T follicular helper cell (primary cell): ENCODE measurements at places on chromosomes 5 and 9.

DNA sequence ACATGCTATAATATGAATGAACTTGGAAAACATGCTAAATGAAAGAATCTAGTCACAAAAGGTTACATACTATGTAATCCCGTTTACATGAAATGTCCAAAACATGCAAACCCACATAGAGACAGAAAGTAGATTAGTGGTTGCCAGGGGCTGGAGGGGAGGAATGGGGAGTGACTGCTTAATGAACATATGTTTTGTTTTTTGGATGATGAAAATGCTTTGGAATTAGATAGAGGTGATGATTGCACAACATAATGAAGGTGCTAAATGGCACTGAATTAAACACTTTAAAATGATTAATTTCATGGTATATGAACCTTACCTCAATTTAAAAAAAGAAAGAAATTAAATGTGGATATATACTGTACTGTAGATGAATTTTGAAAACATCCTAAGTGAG is 17.6 kb upstream of the NDFIP1 start:
- no peak for DNase-seq

DNA sequence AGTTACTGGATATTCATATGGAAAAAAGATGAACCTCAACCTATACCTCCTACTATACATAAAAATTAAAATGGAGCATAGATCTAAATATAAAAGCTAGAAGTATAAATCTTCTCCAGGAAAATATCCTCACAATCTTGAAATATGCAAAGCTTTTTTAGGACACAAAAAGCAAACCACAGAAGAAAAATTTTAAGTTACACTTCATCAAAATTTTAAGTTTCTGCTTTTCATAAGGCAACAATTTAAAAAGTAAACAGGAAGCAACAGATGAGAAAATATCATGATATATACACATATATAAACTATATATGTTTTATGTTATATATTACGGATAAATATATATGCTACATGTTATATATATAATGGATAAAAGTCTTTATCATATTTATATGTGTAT is 157.5 kb downstream of the ADAMTS6 start:
- DNase-seq = no peak

DNA sequence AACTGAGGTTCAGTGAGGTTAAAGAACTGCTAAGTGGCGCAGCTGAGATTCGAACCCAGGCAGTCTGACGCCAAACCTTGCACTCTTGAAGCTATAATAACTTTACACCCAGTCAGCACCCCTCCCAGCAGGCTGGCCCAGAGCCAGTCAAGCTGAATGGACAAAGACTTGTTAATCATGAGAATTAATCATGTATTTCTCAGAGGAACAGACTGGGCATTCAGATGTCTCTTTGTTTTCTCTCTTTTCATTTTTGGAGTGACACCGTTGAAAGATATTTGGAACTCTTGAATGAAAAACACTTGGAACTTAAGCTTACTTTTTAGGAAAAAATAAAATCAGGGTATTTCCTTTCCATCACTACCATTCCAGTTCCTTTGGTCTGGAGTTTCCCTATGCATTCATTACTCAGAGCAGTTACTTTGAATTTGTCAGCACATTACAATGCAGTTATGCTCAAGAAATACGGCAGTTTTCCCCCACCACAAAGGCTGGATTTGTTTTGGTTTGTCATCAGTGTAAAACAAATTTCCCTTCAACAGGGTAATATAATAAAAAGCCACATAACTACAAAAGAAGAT is 22.6 kb upstream of the MAMDC2 start:
- no peak for DNase-seq

- no peak for DNase-seq
Observed at GRCh38 chr9:88023001-88023400, 48.7 kb upstream of the CDK20 start.

- no peak for DNase-seq
Observed at GRCh38 chr5:1118231-1118698, 6.4 kb upstream of the SLC12A7 start.

GRCh38 chr5:151721087-151721646 is 34.5 kb upstream of the SPARC start:
- DNase-seq = no peak
